ENCODE measurements at places on chromosomes 7 and 10.

- DNase-seq: no peak
Measured at GRCh38 chr7:99473315-99473596, 566 bp downstream of the ZNF789 start.

GRCh38 chr10:99536338-99537085 lies 3.8 kb downstream of the NKX2-3 start:
- DNase-seq: no peak

- DNase-seq: no peak
Measured at GRCh38 chr10:14454629-14455028, 123.9 kb upstream of the FRMD4A start.

DNA sequence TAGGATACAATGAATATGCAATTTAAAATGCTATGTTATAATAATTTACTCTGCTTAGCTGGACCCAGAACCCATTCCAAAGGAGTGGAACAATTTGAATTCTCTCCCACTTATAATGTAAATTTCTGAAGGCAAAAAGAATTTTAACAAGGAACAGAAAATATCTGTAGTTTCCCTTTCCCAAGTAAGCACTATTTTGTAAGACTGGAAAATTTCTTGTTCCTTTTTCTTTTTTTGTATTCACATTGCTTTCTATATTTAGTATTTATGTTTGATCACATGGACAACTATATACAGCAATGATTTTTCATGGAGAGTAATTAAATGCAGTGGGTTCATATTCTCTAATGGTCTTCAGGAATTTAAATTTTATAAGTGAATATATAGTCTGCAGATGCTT lies 127.4 kb downstream of the GPR85 start:
- no peak for DNase-seq

GRCh38 chr10:98673171-98673782 lies 226.5 kb upstream of the HPS1 start:
- DNase-seq: peak; percentile 20

DNA sequence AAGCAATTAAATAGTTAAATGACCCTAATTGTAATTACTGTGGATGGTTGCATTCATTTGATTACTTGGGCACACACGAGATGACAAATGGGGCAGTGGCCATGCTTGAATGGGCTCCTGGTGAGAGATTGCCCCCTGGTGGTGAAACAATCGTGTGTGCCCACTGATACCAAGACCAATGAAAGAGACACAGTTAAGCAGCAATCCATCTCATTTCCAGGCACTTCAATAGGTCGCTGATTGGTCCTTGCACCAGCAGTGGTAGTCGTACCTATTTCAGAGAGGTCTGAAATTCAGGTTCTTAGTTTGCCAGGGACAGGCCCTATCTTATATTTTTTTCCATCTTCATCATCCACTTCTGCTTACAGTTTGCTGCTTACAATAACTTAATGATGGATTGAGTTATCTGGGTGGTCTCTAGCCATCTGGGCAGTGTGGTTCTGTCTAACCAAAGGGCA lies 8.3 kb downstream of the PCBD1 start:
- DNase-seq: peak; percentile 38

GRCh38 chr10:83666762-83667161 lies 472.5 kb upstream of the GHITM start:
- no peak for DNase-seq

DNA sequence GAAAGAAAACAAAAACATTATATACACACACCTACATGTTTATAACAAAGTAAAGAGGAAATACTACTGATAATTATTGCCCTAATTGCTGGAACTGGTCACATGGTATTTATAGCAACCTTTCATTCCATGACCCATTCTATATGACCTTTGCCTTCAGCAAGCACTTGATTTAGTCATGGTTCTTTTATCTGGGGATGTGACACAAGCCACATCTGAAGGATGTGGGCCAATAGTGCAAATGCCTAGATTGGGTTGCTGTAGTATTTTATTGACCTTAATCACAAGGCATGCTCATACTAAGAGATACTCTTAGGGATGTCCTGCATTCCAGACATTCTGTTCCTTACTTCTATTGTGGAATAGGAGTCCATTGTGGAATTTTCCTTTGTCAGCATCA lies 723.5 kb upstream of the POM121L12 start:
- no peak for DNase-seq

DNA sequence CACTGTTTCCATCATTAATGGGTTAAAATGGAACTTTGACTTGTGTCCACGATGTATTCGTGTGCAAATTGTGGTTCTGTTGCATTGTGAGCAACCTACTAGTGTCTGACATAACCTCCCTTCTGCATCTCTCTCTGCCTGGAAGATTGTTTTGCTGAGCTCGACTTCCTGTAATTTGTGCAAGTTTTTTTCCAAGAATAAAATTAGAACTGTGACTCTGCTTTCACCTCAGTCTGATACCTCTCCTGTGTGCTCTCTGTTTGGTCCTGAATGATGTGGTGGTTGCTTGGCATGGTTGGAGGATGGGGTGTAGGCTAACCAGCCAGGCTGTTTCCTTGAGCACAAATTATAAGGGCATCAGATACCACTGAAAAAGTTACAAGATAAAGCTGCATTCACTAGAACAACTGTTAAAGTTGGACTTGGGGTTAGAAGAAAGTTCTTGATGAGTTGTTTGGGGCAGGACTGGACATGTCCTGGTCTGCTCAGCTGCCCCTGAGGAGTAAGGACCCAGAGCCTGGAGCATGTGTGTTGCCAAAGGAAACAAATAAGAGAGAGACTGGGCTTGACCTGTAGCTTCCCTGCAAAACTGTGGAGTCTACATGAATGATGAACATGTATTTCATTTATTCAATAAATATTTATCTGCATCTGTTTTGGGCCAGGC lies 1.9 kb upstream of the VOPP1 start:
- DNase-seq: no peak

DNA sequence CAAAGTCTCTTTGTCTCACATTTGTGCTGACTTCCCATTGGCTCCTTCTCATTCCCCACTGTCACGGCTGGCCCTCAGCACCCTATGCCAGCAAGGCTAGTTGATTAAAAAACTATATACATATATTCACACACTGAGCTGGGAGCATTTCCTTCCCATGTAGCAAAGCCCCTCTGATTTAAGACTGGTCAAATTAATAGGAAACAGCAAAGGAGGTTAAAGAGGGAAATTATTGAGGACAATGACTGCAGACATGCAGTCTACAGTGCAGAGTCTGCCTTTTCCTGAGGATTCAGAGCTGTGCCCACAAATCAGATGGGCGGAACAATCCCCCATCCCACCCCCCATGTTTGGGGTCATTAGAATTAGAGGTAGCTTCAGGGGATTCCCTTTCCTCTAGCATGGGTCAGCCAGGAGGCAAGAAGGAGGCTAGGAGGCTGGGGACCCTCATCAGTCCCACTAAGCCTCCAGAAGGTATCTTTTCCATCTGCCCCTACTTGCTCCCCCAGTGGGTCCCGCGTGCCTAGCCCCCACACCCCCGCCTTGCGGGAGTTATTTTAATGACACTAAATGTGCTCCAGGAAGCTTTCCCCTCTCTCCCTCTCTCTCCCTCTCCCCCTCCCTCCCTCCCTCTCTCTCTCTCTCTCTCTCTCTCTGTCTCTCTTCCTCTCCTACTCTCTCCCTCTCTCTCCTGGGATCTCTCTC lies 9.8 kb upstream of the DLX6 start:
- DNase-seq: no peak

GRCh38 chr7:2825559-2826227 lies 18.4 kb downstream of the GNA12 start:
- no peak for DNase-seq

GRCh38 chr7:40135317-40135610 lies 459 bp downstream of the SUGCT start:
- no peak for DNase-seq

- peak; percentile 30 for DNase-seq
Measured at GRCh38 chr7:1026721-1027161, 17.6 kb upstream of the GPR146 start.

- no peak for DNase-seq
Measured at GRCh38 chr7:149166630-149167352, 19.5 kb downstream of the ZNF398 start.

- no peak for DNase-seq
Measured at GRCh38 chr7:40746841-40747556, 612.2 kb downstream of the SUGCT start.

GRCh38 chr7:20238194-20238753 lies 21.1 kb upstream of the MACC1 start:
- no peak for DNase-seq

- no peak for DNase-seq
Measured at GRCh38 chr7:15175152-15175551, 272.6 kb upstream of the DGKB start.

DNA sequence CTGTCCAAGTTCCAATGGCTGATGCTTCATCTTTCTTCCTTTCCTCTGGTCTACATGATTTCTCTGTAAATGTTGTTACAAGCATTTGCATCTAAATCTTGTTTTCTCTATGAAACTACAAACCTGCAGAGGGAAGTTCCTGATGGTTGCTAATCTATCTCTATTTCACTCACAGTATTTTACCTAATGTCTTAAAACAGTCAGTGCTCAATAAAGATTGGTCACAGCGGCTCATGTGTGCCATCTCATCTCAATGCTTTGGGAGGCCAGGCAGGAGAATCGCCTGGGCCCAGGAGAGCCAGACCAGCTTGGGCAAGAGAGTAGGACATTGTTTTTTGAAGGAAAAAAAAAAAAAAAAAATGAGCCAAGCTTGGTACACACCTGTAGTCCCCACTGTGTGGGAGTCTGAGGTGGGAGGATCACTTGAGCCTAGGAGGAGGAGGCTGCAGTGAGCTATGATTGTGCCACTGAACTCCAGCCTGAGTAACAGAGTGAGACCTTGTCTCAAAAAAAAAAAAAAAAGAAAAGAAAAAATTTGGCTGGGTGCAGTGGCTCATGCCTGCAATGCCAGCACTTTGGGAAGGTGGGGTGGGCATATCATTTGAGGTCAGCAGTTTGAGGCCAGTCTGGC lies 71.3 kb upstream of the ARMC3 start:
- no peak for DNase-seq

- no peak for DNase-seq
Measured at GRCh38 chr7:151150388-151150787, 17.1 kb downstream of the GBX1 start.

- no peak for DNase-seq
Measured at GRCh38 chr7:19665399-19666008, 43.3 kb downstream of the POLR1F start.

DNA sequence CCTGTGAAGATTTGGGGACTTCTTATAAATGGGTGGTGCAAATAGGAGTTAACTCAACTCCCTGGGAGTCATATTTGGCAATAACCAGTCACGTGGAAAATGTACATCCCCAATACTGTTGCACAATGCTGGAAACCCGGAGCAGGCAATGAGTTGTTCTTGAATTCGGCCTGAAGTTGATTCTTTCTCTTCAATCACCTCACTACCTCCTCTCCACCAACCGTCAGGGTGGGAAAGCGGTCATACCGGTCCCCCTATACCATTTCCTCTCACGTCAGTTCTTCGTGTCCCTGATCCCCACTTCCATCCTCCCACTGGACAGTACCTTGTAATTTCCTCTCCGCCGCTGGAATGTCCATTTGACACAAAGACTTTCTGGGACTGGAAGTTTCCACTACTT lies 2.8 kb downstream of the GIMAP5 start:
- no peak for DNase-seq

GRCh38 chr7:69770613-69771012 lies 172.3 kb downstream of the AUTS2 start:
- DNase-seq: no peak

GRCh38 chr7:150942591-150943452 lies 35.3 kb downstream of the KCNH2 start:
- DNase-seq: no peak

DNA sequence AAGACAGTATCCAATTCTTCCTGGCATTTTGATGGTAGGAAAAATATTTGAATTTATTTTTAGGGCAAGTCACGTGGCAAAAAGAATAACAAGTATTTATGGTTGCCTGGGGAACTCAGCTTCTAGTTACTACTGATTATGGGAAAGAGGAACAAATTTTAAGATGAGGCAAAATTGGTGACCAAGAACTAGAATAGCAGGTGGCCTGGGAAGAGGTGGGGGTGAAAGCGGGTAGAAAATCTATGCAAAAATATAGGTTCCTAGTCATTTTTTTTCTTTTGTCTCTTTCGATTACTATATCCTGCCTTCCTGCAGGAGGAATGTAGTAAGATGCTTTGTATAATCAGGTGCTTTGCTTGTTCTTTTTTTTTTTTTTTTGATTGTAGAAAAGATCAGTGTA lies 27.8 kb downstream of the ENTPD1 start:
- no peak for DNase-seq

GRCh38 chr10:103544657-103545310 lies 51.3 kb downstream of the NEURL1 start:
- DNase-seq: no peak

GRCh38 chr7:41220266-41220665 lies 482.6 kb downstream of the INHBA start:
- no peak for DNase-seq

DNA sequence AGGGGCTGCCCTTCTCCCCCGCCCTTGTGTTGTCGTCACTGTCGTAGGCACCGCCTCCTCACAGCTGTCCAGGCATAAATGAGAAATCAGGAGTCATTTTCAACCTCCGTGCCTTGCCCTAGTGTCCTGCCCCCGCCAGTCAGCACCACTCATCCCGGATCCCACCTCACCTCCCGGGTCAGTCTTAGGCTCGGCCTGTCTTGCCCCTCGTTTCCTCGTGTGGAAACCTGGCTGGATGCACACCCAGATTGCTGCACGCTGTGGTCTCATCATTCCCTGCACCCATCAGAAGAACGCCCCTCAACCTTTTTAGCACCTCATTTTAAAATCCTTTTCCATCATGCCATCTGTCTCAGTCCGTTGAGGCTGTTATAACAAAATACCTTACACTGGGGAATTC lies 213.1 kb downstream of the HECW1 start:
- DNase-seq: no peak

- DNase-seq: no peak
Measured at GRCh38 chr7:128804484-128804883, 12.7 kb downstream of the CCDC136 start.

DNA sequence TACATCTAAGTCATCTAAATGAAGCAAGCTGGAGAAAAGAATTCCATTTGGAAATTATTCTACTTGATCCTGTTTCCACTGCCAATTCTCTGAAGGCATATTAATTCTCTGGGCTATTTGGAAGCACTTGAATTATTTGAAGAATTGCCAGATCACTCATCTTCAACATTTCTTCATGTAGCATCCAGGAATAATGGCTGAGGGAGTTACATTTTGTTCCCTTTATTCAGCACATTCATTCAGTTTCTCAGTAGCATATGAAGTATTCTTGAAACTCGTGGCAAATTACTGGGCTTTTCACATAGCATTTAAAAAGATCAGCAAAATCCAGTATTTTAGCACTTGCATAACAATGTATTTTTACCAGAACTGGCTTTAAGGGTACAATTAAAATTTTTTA lies 127.1 kb upstream of the VIPR2 start:
- DNase-seq: no peak

- DNase-seq: no peak
Measured at GRCh38 chr10:125123476-125124114, 36.8 kb downstream of the CTBP2 start.

GRCh38 chr10:99612167-99612831 lies 7.9 kb downstream of the SLC25A28 start:
- DNase-seq: peak; percentile 7

- DNase-seq: no peak
Measured at GRCh38 chr10:123706236-123706635, 40.1 kb downstream of the GPR26 start.

All from NCI-H187 (cell line).